ENCODE measurements at places on chromosomes 6 and 20.

GRCh38 chr6:85672623-85673022 lies 29.9 kb upstream of the SYNCRIP start:
- DNase-seq = no peak

DNA sequence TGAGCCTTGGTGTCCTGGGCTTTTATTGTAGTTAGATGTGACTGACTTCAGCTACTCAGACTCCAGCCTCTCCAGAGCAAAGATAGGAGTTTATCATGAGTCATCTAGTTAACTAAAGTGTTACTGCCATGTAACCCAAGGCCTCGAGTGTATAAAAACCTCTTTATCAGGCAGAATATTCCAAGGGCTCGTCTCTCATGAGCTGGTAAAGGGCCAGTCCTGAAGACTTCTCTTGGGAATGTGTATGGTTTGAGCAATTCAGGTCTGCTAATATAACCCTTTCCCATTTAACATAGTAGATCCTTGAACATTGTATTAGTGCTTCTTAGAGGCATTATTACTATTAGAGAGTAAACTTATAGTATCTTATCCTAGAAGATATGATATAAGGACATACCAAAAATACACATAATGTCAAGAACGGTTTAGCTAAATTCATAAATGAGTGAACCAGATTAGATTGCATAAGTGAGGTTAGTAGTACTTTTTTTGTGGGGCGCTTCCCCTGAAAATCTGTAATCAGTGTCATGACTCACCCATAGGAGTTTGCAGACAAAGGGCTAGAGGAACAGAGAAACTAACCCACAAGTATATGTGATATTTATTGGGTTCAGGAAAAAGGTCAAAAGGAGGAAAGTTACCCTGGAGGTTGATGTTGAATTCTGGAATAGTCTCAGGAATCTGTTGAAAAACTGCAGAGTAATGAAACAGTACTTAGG lies 16.0 kb downstream of the DSE start:
- no peak for DNase-seq

DNA sequence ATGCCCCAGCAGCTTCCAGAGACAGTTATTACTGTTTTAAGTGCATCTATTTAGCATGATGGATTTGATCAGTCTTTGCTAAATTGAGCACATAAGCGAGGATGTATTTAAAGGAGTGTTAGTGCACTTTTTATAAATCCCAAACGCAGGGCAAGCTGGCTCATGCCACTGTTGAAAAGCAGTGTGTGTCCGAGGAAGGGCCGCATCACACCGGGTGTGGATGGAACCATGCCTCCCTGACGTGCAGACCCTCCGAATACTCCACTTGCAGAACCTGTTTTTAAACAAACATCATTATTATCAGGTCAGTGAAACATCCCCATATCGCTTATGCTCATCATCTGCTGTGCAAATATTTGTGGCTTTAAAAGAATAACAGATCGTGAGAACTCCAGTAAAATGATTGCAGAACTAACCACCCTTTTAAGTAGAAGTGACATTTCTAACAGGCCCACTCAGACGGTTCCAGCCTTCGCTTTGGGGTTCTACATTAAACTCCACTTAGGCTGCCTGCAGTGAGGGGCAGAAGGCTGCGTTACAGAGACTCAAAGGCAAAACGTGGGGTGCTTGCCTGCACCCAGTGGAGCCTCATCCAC lies 190.1 kb downstream of the CDH4 start:
- no peak for DNase-seq

DNA sequence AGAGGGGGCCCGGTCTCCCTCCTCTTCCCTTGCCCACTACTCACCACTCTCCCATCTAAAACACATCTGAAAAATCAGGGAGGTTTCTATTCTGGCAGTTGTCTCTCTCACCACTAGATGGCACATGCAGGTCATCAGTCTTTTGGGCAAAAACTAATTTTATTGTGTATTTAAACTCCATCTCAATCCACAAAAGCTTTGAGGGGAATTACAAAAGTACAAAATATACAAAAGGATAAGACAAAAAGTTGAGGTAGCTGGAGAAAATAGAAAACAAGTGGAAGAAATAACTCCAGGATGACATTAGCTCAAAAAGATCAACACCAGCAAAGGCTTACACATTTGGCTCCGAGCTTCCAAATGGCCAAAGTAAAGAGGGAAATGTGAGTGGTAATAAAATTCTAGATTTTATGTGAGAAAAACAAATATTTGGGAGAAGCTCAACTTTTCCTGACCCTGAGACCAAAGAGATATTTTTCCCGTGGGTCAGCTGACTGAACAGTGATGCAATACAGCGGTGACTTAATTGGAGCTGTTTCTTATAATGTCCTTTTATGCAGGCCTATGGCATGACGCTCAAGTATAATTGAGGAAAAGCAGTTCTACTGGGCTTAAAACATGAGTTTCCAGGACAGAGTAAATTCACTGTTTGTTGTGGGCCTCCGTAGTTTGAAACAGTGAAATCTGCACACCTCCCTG lies 79.8 kb upstream of the CHD6 start:
- DNase-seq = peak; percentile 27

GRCh38 chr6:7261032-7261841 lies 51.8 kb downstream of the SSR1 start:
- DNase-seq = peak; percentile 48
